ENCODE measurements at places on chromosomes 7 and 10.

DNA sequence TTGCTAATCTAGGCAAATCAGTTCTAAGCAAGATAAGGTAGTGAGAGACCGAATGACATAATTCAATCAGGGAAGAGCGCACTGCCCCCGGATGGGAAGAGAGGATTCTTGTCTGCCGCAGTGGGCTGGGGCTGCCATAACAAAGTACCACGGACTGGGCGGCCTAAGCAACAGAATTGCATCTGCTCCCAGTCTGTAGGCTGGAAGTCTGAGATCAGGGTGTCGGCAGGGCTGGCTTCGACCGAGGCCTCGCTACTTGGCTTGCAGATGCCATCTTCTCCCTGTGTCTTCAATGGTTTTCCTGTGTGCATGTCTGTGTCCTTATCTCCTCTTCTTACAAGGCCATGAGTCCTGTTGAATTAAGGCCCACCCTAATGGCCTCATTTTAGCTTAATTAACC, 59.7 kb upstream of the TMEM72 start:
- DNase-seq, result no peak

DNA sequence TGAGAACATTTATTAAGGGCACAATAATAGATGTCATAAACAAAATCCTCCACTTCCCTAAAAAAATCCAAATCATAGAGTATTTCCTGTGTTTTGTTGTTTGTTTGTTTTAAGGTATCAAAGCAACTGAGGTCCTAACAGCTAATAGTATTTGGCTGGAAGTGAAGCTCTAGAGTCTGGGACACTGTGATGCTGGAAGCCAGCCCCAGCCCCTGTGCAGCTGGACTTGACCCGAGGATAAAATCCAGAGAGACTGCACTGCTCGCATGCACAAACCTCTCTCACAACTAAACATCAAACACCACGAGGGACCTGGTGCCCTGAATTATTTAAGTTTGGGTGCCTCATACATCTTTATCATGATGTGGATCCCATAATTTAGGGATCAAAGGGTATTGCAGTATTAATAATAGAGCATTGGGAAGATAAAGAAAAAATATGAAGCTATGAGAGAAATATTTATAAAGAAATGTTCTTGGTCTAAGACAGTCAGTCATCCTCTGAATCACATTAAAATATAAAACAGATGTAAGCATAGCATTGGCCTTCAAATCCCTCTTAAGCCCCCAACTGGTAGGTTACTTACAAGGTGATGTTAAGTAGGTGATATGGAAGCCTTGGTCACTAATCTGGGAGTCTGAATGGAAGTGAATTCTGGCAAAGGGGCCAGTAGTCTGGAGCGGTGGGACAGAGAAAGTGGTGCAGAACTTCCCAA, 44.4 kb downstream of the CUBN start:
- DNase-seq, result no peak

- DNase-seq, result no peak
These were observed 51.8 kb upstream of the DNAAF5 start for GRCh38 chr7:674454-675410.

- no peak for DNase-seq
These were observed 2.7 kb downstream of the STK17A start for GRCh38 chr7:43585562-43585961.

DNA sequence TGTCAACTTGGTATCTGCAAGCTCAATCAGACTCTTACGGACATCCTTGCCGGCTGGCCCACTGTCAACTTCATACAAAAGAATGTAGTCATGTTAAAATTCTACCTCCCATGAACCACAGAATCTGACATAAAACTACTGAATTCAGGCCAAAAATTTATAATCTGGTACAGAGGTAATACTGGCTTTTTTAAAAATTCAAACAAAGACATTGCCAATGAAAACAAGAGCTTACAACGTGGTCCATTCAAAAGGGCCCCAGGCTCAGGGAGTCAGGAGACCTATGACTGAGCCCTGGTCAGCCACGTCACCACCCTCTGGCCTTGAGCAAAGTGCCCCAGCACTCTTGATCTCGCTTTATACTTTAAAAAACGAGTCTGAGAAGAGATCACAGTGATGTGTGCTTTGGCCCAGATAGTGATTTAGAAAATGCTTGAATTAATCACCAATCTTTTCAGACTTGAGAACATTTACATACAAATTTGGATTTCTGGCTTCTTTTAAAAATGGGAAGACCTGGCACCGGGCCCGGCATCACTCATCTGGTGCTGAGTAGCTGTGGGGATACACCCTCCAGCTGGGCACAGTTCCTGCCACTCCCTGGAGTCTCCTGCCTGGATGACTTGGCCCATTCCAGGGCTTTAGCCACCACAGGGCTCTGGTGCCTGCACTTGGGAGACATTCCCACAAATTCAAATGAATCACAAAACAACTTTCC, 94.1 kb downstream of the PIP4K2A start:
- DNase-seq, result no peak
